ENCODE measurements at places on chromosomes 7 and 10.
A peak's percentile ranks its signal among the peaks of the same experiment; 100 is the strongest.

DNA sequence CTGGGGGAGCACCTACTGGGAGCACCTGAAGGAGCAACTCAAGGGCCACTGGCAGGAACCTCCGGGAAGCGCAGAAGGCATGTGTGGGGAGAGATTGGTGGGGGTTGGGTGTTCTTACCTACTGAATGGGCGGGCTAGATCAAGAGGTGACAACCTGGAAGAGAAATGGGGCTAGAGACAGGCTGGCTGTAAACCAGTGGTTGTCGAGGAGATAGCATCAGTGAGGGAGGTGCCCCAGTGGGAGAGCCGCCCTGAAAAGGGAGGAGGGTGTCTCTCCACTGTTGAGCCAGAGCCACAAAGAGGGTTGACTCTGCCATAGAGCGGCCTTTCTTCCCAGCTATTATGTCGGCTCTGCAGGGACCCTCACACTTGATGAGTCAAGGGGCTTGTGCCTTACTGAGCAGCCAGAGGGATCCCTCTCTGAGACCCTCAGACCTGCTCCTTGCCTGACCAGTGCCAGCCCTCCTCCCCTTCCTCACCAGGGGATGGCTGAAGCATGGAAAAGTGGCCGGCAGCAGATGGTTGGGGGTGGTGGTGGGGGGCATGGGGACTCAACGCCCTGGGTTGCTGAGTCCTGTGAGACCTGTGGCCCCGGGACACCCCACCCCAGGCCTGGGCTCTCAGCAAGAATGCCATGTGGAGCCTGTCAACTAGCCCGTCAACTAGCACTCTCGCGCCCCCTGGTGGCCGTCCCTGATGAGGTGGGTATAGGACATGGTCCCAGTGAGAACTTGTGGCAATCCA, 36.4 kb upstream of the PURB start:
- DNase-seq, result peak; percentile 86

DNA sequence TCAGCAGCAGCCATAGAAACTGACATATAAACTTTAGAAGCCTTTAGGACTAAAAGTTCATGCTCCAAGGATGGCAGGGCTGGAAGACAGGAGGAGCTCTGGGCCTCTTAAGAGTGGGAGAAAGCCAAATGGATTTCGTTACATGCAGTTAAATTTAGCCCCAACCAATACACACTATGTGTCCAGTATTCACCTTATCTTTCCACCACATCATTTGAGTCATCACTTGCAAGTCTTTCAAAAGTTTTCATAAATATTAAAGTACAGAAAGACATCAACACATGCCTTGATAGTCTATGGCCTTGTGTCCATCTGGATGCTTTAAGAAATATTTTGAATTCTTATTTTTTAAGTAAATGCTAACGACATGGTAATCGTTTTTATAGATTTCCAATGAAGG, 392.4 kb upstream of the LRRN3 start:
- no peak for DNase-seq

DNA sequence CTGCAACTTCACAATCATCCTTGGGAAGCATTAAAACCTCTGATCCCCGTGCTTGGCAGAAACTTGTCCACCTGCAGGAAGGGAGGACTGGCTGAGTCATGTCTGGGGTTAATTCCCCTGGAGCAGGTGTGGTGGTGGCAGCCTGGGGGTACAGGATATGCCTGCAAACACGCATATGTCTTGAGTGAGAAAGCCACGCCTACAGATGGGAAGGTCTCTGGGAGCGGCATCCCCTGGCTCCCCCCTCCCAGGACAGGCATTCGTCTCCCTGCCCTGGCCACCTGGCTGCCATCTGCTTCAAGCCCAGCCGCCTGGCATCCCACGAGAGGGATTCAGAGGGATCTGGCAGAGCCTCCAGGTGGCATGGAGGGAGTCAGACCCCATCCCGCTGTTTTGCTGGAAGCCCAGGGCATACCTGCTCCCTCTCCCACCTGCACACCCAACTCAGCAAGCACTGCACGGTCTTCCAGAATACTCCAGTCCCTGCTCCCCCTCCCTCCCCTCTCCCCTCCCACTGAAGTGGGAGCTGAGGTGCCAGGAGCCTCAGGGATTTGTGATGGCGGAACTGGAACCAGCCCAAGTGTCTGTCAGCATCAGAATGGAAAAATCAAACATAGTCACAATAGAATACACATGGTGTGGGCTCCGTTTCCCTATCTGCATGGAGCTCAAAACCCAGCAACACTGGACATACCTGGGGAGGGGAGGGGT, 61.0 kb downstream of the CAMK2B start:
- no peak for DNase-seq

GRCh38 chr10:8306685-8307364, 252.3 kb downstream of the GATA3 start:
- DNase-seq, result no peak

DNA sequence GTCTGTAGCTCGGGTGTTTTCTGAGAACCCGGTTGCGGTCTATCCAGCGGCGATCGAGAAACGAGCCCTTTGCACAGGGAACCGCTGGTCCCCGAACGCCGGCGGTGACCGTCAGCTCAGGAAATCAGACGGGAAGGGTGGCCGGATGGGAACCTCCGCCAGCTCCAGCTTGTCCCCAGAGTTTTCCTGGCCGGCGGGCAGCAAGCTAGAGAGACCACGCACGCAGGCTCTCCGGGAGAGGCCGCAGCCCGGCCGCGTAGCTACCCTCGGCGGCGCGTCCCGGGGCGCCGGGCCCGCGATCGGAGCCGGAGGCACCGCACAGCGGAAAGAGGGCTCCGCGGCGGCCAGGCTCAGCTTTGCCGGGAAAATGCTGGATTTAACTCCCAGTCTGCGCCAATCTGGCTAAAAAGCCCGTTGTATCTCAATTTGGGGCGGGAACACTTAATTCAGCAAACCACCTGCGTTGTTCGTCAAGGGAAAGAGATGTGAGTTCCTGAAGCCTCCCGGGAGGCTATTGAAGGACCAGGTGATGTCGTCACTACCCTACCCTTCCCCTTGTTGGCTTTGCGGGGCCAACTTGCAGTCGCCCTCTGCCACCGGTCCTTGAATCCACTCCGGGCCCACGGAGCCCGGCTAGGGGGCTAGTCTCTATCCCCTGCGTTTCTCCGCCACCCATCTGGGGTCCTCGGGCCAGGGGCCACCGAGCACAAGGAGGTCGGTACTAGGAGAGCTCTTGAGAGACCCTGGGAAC, 859 bp upstream of the CH25H start:
- no peak for DNase-seq

- DNase-seq, result no peak
These were observed 700.2 kb downstream of the TYW1 start for GRCh38 chr7:67696878-67697277.

GRCh38 chr10:58554316-58554715, 41.6 kb downstream of the BICC1 start:
- DNase-seq, result no peak

DNA sequence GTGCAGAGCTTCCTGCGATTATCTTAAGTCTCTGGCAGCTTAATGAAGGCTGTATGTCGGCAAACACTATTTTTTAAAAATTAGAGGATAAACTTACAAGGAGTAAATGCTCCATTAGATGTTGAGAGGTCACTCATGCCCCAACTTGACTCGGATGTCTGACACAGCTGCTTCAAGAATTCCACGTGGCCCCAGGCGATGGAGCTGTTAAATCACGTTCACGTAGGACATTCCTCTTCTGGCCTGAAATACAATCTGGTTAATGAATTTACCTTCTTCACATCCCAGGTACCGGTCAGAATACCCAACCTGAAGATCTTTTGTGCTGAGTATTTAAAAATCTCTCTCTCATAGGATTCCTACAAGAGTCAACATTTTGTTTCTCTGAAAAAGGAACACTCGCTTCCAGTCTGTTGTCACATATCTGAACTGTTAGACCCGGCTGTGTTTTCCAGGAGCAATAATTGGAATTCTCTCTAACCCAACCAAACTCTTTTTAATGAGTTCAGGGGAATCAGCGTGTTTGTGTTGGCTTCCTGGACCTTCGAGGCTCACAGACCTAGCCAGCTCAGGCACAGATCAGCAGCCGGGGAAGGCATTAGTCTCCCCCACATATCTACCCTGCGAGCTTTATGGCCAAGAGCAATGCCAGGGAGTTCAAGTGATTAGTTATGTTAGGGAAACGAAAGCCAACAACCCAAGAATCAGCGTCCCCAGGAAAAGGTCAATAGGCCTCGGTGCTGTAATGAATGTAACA, 284.9 kb downstream of the FGFR2 start:
- no peak for DNase-seq

- no peak for DNase-seq
These were observed 10.3 kb downstream of the JAKMIP3 start for GRCh38 chr10:132075909-132076577.

GRCh38 chr10:133103311-133103910, 15.7 kb downstream of the ADGRA1 start:
- no peak for DNase-seq

All from OCI-M1 (cell line).